ENCODE measurements at places on chromosomes 7 and 10. TPM values are rescaled to one million over a fixed set of nuclear protein-coding genes. Genes with fewer than 3 reads are reported as not detected.

NEURL1 gene
- 47.5 TPM for total RNA-seq

- DNase-seq = no peak
Measured at GRCh38 chr10:49837051-49837478, 74.9 kb upstream of the OGDHL start.

GRCh38 chr7:78900806-78901205, 552.7 kb downstream of the MAGI2 start:
- no peak for DNase-seq

GRCh38 chr10:89566992-89567391, 31.6 kb upstream of the SLC16A12 start:
- no peak for DNase-seq

GRCh38 chr7:14351167-14351566, 361.7 kb upstream of the ETV1 start:
- DNase-seq = no peak

DNA sequence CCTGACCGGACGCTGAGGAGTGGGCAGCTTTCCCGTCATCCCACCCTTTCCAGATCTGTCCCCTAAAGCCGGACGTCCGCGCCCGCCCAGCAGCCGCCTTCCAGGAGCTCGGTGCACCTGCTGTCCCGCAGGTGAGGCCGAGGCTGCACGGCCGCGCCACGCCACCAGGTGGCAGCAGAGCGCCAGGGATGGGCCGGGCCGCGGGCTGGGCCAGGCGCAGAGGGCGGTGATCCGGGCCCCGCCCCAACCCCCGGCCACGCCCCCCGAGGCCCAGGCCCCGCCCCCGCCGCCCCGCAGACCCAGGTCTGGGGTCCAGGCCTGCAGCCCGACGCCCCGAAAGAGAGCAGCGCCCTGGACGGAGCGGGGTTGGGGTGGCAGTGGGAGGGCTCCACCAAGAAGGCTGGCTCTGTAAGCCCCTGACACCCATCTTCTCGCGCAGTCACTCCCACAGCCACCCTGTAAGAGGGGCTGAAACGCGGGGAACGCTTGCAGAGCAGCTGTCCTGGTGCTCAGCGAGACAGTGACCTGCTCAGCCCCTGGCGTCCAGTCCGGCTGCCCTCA, 32.2 kb downstream of the FOXL3 start:
- peak; percentile 70 for DNase-seq
